ENCODE measurements at places on chromosomes 6 and 20.

GRCh38 chr20:43667341-43668132 lies 623 bp downstream of the MYBL2 start:
- DNase-seq = peak; percentile 83

- DNase-seq = no peak
Measured at GRCh38 chr6:100493206-100493888, 28.6 kb upstream of the SIM1 start.

GRCh38 chr6:149851461-149852110 lies 12.6 kb downstream of the LRP11 start:
- DNase-seq = no peak

DNA sequence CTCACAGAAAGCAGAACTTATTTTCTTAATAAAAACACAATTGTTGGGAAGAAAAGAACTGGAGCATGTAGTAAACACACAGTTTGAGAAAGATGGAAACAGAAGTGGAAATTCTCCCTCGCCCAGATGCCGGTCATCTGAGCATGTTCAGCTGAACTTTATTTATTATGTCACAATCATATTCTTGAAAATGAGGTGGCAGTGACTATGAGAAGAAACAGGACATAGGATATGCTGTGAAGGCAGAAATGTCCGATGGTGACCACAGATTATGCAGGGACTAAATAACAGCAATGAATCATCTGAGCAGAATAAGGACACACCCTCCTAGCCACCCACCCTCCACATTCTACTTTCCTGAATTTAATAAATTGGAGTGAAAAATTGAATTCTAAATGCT lies 425.3 kb upstream of the NOX3 start:
- no peak for DNase-seq

- DNase-seq = no peak
Measured at GRCh38 chr6:37306624-37307222, 47.1 kb upstream of the RNF8 start.

GRCh38 chr6:141851063-141851462 lies 281.7 kb upstream of the GJE1 start:
- DNase-seq = no peak

DNA sequence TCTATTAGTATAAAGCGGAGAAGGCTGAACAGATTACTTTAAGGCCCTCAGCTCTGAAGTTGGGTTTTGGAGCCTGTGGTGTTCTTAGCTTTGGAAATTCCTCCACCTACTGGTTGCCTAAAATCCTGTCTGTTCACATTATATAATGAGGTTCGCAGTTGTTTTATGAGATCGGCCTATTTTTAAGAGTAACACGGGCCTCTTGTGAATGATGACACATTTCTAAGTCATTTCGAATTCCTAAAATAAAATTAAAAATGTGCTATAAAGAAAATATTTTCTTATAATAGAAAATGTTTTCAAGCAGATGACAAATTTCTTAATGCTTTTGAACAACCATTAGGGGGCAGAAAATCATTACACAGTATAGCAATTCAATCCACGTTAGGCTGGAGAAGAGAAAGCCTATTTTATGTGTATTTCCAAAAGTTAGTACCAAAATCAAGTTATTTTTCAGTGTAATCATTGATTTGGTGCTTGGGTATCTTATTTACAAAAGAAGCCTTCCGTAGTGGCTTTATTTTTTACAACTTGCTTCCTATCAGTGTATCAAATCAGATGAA lies 15.8 kb upstream of the FAM8A1 start:
- no peak for DNase-seq

- DNase-seq = no peak
Measured at GRCh38 chr6:97215157-97215769, 67.8 kb downstream of the MMS22L start.

GRCh38 chr6:104689551-104690205 lies 170.0 kb downstream of the HACE1 start:
- DNase-seq = no peak

- DNase-seq = peak; percentile 89
Measured at GRCh38 chr20:36467076-36467999, 74.0 kb upstream of the MYL9 start.

GRCh38 chr6:14456941-14457340 lies 339.4 kb downstream of the CD83 start:
- no peak for DNase-seq

DNA sequence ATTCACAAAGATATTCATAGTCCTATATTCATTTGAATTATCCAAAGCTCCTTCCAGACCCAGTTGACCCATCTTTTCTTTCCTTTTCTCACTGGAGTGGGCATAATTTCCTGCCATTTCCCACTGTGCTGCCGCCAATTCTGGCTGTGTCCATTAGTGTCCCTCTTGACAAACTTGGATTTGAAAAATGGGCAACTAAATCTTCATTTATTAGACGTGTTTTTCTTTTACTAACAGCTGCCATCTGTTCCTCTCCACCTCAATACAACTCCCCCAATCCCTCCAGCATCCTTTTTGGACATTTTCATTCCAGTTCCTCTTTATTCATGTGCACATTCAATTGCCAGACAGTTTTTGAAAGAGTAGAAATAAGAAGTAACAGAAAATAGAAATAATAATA lies 90.5 kb downstream of the PCSK2 start:
- no peak for DNase-seq

GRCh38 chr6:12112540-12113189 lies 100.6 kb downstream of the HIVEP1 start:
- no peak for DNase-seq

GRCh38 chr6:112911959-112912358 lies 564.8 kb downstream of the RFPL4B start:
- DNase-seq = no peak

DNA sequence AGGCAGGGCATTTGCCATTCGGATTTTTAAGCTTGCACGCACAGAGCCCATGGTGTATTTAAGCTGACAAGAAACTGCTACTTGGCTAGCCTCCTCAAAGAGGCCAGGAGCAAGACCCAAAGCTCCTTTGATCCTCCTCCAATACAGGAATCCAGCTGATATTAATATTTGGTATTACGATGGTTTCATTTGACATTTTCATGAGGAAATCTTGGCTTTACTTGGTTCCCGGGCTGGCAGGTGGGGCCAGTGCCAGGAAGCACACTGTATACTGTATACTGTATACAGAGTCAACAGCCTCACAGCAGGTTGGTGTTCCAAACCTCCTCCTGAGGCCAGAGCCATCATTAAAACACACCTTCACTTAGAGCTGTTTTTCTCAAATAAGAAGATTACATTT lies 138.2 kb upstream of the ARMC2 start:
- no peak for DNase-seq

DNA sequence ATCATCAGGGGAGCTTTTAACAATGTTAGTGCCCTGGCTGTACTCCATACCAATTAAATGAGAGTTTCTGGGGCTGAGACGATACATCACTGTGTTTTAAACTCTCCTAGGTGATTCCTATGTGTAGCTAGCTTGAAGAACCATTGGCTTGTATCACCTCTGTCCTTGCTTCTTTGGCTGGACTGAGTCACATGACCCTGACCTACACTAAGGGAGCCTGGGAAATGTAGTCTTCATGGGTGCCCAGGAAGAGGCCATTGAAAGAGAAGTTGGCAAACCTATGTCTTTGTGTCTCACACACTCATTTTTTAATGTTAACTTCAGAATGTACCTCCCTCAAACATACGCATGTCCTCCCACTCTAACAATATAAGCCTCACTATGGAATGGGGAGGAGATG lies 506.6 kb downstream of the DHX35 start:
- no peak for DNase-seq

- DNase-seq = no peak
Measured at GRCh38 chr6:30156262-30156599, 4.8 kb downstream of the TRIM10 start.

DNA sequence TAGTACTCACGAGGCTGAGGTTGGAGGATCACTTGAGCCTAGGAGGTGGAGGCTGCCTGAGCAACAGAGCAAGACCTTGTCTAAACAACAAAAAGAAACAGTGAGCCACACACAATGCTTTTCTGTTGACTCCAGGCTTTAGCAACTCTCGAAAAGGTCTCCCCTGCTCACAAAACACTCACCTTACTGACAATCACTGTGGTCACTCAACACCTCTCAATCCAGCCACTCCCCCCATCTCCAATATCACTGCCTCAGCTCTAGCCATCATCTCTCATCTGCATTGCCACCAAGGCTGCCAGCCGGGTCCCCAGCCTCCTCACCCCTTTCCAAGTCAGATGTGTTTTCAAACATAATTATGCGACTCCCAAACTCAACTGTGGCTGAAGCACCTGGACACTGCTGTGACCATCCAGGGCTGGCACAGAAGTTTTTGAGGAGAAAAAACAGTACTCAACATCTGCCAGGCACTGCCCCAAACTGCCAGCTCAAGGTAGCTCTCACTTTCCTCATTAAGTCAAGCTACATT lies 218.0 kb upstream of the ARID1B start:
- peak; percentile 64 for DNase-seq

DNA sequence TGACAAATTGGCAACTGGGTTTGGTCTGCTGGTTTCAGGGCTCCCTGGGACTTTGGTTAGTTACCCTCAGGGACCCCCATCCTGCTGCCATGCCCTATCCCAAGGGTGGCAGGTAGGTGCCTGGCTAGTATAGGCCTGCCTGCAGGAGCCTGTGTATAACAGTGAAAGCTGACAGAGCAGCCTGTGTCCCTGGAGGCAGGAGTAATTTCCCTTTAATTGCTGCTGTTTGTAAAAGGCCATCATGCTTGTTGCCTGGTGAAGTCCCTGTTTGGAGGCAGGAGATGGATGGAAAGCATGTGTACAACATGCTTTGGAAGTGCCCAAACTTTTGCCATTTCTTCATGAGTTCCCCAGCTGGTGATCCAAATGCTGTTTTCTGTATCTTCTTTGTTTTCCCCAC lies 30.1 kb downstream of the CMTR1 start:
- no peak for DNase-seq

DNA sequence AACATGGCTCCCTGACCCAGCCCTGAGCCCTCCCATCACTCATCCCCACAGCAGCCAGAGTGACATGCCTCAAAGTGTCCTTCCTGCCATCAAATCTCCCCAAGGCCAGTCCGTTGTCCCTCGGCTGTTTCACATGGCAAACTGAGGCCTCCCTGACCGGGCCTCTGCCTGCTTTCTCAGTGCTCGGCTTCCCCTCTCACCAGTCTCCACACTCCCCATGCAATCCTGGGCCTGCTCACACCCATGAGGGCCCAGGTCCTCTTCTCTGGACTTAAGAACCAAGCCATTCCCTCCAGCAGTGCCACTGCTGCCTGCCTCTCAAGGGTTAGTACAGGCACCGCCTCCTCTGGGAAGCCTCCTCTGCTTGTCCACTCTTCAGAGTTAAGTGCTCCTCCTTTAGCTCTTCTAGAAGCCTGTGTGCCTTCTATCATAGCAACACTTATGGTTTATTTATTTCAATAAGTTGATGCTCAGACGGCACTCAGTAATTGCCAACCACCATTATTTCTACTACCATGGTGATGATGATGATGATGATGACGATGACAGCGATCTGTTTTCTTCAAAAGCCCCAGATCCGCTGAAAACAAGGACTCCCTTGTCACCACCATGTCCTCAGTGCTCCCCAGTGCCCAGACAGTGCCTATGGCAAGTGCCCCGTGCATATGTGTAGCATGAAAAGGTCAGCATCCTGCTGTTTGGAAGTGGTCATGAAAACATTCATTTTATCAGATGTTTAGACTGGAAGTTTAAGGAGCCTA lies 449.0 kb downstream of the CDH26 start:
- no peak for DNase-seq

GRCh38 chr6:91566467-91566866 lies 979.6 kb upstream of the MAP3K7 start:
- DNase-seq = no peak

GRCh38 chr6:33904050-33904746 lies 100.4 kb upstream of the MLN start:
- DNase-seq = peak; percentile 89

- DNase-seq = no peak
Measured at GRCh38 chr20:25525867-25526266, 59.5 kb downstream of the NINL start.

DNA sequence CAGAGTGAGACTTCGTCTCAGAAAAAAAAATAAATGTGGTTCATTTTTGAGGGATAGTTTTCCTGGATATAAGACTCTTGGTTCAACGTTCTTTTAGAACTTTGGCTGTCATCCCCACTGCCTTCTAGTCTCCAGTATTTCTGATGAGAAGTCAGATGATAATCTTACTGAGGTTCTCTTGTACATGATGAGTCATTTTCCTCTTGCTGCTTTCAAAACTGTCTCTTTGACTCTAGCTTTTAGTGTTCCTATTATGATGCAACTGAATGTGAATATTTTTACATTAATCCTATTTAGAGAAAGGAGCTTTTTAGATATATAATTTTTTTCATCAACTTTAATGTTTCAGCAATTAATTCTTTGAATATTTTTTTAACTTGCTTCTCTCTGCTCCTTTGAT lies 46.0 kb upstream of the OR14J1 start:
- no peak for DNase-seq

- no peak for DNase-seq
Measured at GRCh38 chr20:6074145-6074561, 20.3 kb upstream of the LRRN4 start.

DNA sequence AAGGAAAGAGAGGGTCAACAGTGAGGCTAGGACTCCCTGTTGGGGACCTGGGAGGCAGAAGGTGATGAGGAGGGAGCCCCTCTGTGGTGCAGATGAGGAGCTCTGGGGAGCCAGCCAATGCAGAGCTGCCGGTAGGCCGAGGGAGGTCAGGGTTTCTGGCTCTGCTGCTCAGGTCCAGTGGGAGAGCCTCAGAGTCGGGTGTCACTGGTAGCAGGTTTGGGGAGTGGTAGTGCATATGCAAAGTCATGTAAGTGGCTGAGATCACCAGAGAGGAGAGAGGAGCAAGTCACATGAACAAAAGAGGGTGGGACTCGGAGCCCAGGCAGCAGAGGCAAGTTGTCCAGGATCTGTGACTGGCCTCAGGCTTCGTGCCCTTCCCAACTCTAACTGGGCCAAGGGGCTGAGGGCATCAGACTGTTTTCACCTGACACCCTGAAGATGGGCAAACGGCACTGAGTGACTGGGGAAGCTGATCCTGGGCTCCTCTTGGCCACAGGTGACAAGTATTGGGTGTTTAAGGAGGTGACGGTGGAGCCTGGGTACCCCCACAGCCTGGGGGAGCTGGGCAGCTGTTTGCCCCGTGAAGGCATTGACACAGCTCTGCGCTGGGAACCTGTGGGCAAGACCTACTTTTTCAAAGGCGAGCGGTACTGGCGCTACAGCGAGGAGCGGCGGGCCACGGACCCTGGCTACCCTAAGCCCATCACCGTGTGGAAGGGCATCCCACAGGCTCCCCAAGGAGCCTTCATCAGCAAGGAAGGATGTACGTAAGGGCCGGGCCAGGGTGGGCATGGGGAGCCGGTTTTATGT lies 6.6 kb downstream of the MMP24OS start:
- DNase-seq = no peak

DNA sequence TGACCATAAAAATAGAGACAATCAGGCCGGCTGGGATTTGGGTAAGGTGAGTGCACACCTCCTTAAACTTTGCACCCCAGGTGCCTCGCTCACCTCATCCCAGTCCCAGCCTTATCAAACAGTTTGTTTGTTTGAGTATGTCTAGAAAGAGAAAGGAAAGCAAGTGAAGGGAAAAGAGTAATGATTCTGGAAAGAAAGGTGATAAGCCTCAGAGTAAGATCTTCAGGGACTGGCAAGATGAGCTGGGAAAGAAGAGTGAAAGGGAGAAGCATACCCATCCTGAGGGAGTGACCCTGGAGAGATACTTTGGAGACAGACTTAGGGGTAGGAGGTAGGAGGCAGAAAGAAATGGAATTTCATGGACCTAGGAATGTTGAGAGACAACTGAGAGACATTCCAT lies 1.7 kb downstream of the TAP2 start:
- DNase-seq = no peak
